ENCODE measurements at places on chromosomes 3 and 15.

DNA sequence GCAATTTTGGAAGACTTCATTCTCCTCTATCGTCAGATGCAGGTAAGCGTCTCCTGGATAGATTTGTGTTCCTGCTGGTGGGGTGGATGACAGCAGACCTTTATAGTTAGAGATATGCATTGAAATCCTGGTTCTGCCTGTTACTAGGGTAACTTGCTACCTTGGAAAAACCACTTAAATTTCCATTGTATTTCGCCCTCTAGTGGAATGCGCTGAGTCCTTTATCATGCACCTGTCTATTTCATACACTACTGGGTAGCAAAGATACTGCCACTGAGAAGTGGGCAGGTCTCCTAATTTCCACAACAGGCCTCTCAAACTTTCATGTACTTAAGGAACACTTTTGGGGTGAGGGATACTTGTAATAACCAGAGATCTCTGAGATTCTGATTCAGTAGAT, 209.5 kb upstream of the SUCLG2 start:
- no peak for DNase-seq

DNA sequence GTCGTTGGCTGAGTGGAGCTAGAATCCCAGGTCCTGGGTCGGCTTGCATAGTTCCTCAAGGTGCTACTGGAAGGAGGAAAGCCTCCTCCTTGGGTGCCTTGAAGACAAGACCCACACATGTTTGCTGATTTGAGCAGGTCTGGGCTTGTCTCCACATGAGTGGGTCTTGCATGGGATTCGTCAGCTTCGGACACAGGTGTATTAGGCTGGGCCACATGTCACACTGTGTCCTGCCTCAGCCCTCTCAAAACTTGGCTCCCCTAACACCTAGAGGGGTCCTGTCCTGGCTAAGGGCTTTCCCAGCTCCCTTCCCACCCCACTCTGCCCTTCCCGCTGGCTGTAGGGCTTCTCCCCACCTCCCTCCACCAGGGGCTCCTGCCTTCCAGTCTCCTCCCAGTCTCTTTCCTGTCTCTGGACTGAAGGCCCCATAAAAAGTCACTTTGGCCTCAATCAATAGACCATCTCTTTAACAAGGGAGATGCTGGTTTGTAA, 73.0 kb upstream of the ADPGK start:
- DNase-seq, result no peak

DNA sequence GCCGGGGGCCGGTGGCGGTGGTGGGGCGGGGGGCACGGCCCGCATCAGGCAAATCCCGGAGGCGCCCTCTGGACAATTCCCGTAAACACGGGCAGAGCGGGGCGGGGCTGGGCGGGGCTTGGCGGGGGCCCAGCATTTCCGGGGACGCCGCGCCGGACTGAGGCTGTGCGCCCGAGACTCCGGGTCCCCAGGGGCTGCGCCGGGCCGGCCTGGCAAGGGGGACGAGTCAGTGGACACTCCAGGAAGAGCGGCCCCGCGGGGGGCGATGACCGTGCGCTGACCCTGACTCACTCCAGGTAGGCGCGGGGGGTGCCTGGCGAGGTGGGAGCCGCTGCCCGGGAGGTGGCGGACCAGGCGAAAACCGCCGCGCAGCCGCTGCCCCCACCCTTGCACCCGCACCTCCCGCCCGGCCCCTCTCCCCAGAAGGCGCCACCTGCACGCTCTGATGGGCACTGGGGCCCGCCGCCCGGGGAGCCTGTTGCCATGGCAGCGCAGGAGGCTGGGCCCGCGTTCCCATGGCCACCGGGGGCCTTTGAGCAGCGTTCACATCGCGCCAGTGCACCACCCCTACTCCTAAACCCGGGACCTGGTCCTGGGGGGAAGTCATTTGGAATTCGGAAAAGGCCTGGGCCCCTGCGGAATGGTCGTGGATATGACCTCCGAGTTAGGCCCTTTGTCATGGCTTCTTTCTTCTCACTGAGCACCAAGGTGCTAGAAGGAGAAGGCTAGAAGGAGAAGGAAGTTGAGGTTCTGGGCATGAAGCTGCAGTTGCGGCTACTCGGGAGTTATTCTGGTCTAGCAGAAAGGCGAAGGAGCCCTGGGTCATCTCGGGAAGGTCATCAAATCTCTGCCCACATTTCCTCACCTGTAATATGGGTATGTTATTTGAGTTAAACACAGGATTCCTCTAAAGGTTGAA, 16.1 kb upstream of the SEMA4B start:
- peak; percentile 12 for DNase-seq

GRCh38 chr3:74353039-74353438, 261.4 kb downstream of the CNTN3 start:
- DNase-seq, result no peak

DNA sequence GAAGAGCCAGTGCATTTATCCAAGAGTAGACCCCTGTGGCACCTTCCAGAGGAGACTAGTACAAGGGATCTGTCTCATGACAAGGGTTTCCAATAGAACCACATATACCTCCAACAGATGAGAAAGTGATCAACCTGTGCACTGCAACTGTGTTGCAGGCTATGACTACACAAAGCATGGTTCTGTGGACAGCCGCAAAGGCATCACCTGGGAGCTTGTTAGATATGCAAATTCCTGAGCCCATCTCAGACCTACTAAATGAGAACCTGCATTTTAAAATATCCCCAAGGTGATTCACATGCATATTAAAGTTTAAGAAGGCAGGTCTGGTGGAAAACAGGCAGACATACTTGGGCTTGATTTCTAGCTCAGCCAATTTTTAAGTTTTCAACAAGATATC, 368.7 kb downstream of the FOXP1 start:
- DNase-seq, result no peak

GRCh38 chr3:10915376-10915775, 77.2 kb upstream of the SLC6A1 start:
- DNase-seq, result no peak

DNA sequence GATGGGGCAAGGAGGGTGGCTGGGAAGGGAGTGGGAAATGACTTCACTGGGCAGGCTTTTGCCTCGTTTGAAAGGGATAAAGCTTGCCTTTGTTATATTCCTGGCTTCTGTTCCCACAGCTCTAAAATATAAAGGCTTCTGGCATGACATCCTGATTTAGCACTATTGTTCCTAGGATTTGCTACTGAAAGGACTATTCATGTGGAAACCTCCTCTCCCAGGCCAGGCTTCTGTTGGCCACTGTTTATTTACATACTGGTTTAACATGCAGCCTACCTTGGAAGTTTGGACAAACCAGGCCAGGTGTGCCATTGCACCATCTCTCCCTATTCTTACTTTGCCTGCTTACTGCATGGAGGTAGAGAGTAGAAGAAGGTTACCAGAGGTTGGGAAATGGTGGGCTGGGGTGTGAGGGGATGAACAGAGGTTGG, 2.4 kb upstream of the LMCD1 start:
- DNase-seq, result no peak

GRCh38 chr3:14630404-14631100, 21.0 kb upstream of the CCDC174 start:
- DNase-seq, result no peak

- DNase-seq, result no peak
Observed at GRCh38 chr3:128273841-128274573, 120.7 kb downstream of the EEFSEC start.

- DNase-seq, result peak; percentile 5
Observed at GRCh38 chr15:64653757-64654156, 121.6 kb downstream of the RBPMS2 start.

DNA sequence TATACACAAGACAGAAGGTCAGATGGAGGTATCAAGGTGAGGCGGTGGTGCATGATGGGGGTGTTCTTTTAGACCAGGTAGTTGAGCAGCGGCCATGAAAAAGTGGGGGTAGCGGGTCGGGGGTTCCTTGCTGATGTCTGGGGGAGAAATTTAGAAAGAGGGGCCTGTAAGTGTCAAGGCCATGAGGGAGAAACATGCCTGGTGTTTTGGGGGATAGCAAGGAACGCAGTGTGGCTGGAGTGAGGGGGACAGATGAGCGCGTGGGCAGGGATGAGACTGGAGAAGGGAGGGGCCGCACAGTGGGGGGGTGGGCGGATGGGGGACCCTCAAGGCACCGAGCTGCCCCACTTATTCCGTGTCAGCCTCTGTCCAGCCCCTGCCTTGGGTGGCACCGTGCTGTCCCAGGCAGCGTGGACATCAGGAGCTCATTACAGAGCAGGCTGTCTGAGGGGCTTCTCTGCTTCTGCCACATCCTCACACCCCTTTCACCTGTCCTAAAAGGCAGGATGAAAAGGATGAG, 143.3 kb downstream of the SMAD6 start:
- no peak for DNase-seq

- DNase-seq, result peak; percentile 8
Observed at GRCh38 chr15:82139823-82140268, 94.0 kb upstream of the MEX3B start.
